ENCODE measurements at places on chromosomes 5 and 9.

- DNase-seq = no peak
Observed at GRCh38 chr5:80277191-80277590, 21.3 kb upstream of the SERINC5 start.

- no peak for DNase-seq
Observed at GRCh38 chr9:115164511-115164974, 46.6 kb upstream of the TNC start.

GRCh38 chr9:86965636-86966395 is 18.5 kb upstream of the GAS1 start:
- no peak for DNase-seq

GRCh38 chr9:110111868-110112267 is 96.1 kb downstream of the C9orf152 start:
- no peak for DNase-seq

- no peak for DNase-seq
Observed at GRCh38 chr5:93355691-93356090, 225.3 kb downstream of the NR2F1-AS1 start.

GRCh38 chr9:86405926-86406325 is 51.7 kb upstream of the TUT7 start:
- DNase-seq = no peak

DNA sequence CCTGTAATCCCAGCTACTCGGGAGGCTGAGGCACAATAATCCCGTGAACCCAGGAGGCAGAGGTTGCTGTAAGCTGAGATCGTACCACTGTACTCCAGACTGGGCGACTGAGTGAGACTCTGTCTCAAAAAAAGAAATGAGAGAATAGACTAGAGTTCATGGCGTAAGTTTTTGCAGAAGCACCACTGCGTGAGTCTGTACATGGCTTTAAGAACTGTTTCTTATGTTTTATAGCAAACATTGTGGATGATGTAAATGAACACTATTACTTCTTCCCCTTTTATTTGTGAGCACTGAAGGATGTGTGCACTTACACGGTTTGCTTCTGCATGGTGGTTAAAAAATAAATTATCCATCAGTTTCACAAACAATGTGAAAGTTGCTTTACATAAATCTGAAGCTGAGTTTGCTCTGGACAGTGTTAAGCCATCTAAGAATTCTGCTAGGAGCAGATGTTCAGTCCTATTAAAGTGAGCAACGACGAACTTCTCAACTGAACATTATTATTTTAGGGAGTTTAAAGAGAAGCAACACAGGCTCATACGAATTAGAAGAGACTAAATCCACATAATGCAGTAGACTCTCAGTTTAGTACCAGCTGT is 52.5 kb downstream of the ZFAND5 start:
- no peak for DNase-seq

DNA sequence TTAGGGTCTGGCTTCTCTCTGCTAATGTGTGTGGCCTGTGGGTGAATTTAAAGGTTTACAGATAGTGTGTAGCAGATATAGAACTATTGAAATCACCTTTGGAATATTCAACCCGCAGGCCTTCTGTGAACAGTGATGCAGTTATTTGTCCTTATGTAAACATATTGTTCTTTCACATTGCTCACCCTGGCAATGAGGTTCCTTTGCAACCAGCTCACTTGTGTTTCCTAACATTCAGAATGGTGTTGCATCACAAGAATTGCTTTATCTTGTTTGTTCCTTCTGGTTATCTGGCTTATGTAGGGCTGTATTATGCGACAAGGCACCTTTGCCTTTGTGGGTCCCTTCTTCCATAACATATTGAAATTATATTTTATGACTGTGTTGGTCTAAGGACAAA is 370.3 kb downstream of the NNT start:
- no peak for DNase-seq

DNA sequence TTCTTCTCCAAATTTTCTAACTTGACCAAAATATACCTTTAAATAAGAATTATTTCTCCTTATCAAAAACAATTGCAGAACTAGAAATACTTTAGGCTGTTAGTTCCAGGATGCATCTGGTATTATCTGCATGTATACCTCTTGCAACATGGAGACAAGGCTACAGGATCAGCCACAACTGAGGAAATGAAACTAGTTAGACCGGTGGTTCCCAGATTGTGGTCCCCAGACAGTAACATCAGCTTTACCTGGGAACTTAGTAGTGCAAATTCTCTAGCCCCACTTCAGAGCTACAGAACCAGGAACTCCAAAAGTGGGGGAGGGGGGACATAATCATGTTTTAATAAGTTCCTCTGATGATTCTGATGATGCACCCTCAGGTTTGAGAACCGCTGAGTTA is 61.6 kb upstream of the C9orf72 start:
- DNase-seq = no peak

DNA sequence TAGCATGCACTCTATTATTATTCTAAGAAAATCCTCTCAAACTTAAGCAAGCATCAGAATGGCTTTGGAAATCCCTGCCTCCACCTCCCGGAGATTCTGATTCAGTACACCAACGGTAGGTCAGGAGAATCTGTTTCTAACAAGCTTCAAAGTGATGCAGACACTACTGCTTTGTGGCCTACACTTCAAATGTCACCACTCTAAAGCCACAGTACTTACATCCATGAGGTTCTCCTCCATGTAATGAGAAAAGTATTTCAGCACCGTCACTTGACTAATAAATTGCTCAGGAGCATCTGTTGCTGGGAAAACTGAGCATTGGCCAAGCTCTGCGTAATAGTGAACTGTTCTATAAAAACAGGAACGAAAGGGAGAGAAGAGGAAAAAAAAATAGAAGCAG is 4.8 kb downstream of the PLK2 start:
- no peak for DNase-seq
